Activated CD4-positive, alpha-beta T cell treated with anti-CD3 and anti-CD28 coated beads for 4 hours (primary cell): ENCODE measurements at places on chromosomes 13 and 19.

- no peak for DNase-seq
Measured at GRCh38 chr13:98279473-98280175, 102.6 kb upstream of the RNF113B start.

DNA sequence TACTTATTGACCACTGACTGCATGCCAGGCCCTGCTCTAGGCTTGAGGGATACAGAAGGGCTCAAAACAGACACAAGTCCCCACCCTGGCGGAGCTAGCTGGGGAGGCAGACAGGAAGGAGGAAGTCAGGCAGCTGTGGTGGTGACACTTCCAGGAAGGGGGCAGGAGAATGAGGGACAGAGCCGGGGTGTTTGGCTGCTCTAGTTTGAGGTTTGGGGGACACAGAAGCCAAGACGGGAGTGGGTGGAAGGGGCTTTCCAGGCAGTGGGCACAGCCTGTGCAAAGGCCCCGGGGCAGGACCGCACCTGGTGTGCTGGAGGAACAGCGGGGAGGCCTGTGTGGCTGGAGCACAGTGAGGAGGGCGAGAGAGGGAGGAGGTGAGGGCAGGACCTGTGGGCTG lies 4.0 kb downstream of the MRPL54 start:
- no peak for DNase-seq

DNA sequence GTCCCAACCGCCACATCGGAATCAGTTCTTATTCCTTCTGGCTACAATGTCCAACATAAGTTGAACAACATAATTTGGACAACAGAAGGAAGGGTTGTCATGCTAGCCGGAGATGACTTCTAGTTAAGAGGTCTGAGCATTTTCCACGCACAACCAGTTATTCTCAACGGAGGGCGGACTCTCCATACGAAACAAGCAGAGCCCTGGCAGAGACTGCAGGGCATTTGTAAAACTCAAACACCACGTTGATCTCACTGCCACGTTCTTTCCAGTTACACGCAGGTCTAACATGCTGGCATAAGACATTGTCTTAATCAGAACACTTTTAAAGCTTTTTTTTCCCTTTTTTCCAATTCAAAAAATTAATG lies 38.3 kb upstream of the DCUN1D2 start:
- DNase-seq: no peak

DNA sequence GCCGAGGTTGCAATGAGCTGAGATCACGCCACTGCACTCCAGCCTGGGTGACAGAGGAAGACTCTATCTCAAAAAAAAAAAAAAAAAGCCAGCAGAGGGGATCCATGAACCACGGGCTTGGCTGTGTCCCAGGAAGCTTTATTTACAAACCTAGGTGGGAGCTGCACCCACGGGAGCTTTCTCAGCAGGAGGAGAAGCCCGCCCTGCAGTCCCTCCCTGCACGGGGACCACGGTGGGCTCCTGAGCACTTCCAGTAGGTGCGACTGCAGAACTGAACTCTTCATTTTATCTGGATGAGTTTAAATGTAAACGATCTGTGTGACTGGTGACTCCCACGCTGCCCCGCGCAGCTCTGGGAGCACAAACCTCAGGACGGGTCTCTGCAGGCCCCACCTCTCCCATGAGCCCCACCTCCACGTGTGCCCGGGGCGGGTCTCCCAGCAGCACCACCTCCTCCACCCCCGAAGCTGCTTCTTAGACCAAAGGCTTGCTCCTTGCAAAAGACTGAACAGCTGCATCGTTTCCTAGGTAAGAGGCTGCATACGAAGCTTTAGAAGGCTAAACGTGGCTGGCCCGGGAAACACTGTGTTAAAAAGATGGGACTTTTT lies 66.4 kb downstream of the SPACA7 start:
- no peak for DNase-seq

- DNase-seq: no peak
Measured at GRCh38 chr13:30135868-30136267, 171.5 kb downstream of the KATNAL1 start.

GRCh38 chr19:30208436-30209060 lies 163.6 kb upstream of the ZNF536 start:
- DNase-seq: no peak
